Vein endothelial cell (primary cell): ENCODE measurements at places on chromosomes 3 and 15. TPM values are rescaled to one million over a fixed set of nuclear protein-coding genes. Genes with fewer than 3 reads are reported as not detected.

Gene TOP2B
- total RNA-seq, result 70.2 and 86.1 TPM in 2 replicates

Gene IGDCC3
- total RNA-seq, result under 0.01 and 0.33 TPM in 2 replicates

Gene SEMA7A
- total RNA-seq, result 0.76 and 2.6 TPM in 2 replicates

Gene SLC24A1
- total RNA-seq, result 9.2 and 13.7 TPM in 2 replicates

Gene GATA2
- total RNA-seq, result 30.1 and 51.0 TPM in 2 replicates

Gene OR5K2
- total RNA-seq, result not detected in 2 replicates

Gene ADAMTS17
- under 0.01 TPM in 1 of 2 replicates, not detected in the other for total RNA-seq

Gene FRMD4B
- total RNA-seq, result 174 and 184 TPM in 2 replicates

Gene TRH
- total RNA-seq, result not detected in 2 replicates

Gene KBTBD13
- total RNA-seq, result not detected in 2 replicates

Gene ZNF654
- 15.0 and 18.0 TPM in 2 replicates for total RNA-seq

Gene DZIP1L
- 3.9 and 8.0 TPM in 2 replicates for total RNA-seq

Gene CD276
- 81.1 and 95.7 TPM in 2 replicates for total RNA-seq

Gene TMEM266
- under 0.01 TPM in 1 of 2 replicates, not detected in the other for total RNA-seq

Gene EEF1AKMT4
- 3.3 and 6.2 TPM in 2 replicates for total RNA-seq

Gene ADGRG7
- not detected in 2 replicates for total RNA-seq

Gene CPLX3
- not detected in 2 replicates for total RNA-seq

Gene SH3GL3
- total RNA-seq, result not detected in 2 replicates

Gene CELSR3
- total RNA-seq, result 0.65 and 0.76 TPM in 2 replicates

Gene GOLGA8M
- total RNA-seq, result 1.6 TPM in 1 of 2 replicates, not detected in the other

Gene ZDHHC23
- 4.2 and 6.3 TPM in 2 replicates for total RNA-seq
